ENCODE measurements at places on chromosomes 1 and 21.

DNA sequence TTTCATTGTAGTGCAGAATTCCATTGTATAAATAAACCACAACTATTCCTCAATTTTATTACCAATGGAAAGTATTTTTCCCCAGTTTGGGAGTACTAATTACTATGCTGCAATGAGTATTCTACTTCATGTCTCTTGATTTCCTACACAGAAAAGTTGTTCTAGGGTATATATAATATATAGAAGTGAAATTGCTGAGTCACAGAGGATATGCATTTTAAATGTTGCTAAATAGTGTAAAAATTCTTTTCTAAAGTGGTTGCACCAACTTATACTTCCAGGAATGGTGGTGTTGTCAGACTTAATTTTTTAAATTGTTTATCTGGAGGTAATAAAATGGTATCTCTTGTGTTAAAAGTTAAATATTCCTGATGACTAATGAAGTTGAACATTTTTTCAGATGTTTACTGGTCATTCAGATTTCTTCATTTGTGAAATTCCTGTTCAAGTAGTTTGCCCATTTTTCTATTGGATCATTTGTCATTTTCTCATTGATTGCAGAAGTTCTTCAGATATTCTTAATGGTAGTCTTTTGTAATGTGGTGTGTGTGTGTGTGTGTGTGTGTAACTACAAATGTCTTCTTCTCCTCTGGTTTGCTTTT is 19.1 kb upstream of the MYOG start:
- no peaks in the 10 kb centered on the region for H3K36me3 ChIP-seq
- H3K27me3 ChIP-seq = no peaks in the 10 kb centered on the region
- H3K4me3 ChIP-seq = no peak overlapping the region
- DNase-seq = no peak
- H3K4me1 ChIP-seq = no peaks in the 10 kb centered on the region
- no peak overlapping the region for H3K27ac ChIP-seq

- H3K27me3 ChIP-seq = no peaks in the 10 kb centered on the region
- no peak overlapping the region for H3K4me3 ChIP-seq
- no peak overlapping the region for H3K27ac ChIP-seq
Measured at GRCh38 chr1:117579221-117579906, 26.5 kb upstream of the TENT5C start.

DNA sequence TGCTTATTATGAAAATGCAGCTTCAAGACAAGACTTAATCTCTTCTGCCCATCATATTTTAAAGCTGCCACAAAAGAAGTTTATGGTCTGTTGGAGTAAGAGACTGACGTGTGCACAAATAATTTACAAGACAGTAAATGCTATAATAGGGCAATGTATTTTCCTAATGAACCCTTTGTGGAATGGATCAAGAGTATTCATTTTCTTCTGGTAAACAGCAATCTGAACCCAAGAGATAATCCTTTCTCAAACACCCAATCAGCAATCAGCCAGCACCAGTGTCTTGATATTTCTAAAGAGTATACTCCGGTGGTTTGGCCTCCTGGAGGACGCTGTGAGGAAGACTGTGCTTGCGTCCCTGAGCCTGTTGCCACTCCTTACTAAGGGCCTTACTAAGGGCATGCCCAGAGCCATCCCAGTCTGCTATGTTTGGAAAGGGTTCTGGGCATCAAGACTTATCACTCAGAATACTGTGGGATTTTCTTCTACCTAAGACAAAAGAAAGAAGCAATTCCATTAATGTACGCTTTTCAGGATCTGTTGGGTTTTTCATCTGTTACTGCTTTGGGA is 48.8 kb upstream of the LRRC8D start:
- H3K27ac ChIP-seq = no peak overlapping the region
- H3K27me3 ChIP-seq = no peaks in the 10 kb centered on the region
- H3K4me1 ChIP-seq = no peaks in the 10 kb centered on the region
- no peak overlapping the region for H3K4me3 ChIP-seq
- H3K36me3 ChIP-seq = no peaks in the 10 kb centered on the region

DNA sequence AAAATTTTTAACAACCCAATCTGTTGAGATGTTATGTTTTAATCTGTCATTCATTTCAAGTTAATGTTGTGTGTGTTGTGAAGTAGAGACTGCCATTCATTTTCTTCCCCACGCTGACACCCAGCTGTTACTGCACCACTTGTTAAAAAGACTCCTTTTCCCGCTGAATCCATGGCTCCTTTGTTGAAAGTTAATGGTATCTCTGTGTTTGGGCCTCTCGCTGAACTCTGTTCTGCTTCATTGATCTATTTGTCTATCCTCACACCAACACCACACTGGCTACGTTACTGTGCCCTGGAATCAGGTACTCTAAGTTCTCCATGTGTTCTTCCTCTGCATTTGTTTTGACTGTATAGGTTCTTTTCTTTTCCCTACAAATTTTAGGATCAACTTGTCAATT is 58.2 kb downstream of the PDE9A start:
- H3K27me3 ChIP-seq = no peaks in the 10 kb centered on the region
- no peak for DNase-seq
- H3K36me3 ChIP-seq = no peaks in the 10 kb centered on the region
- no peaks in the 10 kb centered on the region for H3K4me1 ChIP-seq
- no peak overlapping the region for H3K4me3 ChIP-seq
- no peak overlapping the region for H3K27ac ChIP-seq

GRCh38 chr1:33177996-33178540 is 3.8 kb downstream of the TRIM62 start:
- no peak overlapping the region for H3K4me3 ChIP-seq
- H3K4me1 ChIP-seq = peaks cover 22% of the 10 kb centered on the region
- DNase-seq = no peak
- H3K27ac ChIP-seq = no peak overlapping the region

- H3K4me3 ChIP-seq = no peak overlapping the region
- no peaks in the 10 kb centered on the region for H3K4me1 ChIP-seq
- DNase-seq = no peak
- no peaks in the 10 kb centered on the region for H3K27me3 ChIP-seq
- no peak overlapping the region for H3K27ac ChIP-seq
Measured at GRCh38 chr1:237834461-237834860, 56.3 kb downstream of the ZP4 start.

DNA sequence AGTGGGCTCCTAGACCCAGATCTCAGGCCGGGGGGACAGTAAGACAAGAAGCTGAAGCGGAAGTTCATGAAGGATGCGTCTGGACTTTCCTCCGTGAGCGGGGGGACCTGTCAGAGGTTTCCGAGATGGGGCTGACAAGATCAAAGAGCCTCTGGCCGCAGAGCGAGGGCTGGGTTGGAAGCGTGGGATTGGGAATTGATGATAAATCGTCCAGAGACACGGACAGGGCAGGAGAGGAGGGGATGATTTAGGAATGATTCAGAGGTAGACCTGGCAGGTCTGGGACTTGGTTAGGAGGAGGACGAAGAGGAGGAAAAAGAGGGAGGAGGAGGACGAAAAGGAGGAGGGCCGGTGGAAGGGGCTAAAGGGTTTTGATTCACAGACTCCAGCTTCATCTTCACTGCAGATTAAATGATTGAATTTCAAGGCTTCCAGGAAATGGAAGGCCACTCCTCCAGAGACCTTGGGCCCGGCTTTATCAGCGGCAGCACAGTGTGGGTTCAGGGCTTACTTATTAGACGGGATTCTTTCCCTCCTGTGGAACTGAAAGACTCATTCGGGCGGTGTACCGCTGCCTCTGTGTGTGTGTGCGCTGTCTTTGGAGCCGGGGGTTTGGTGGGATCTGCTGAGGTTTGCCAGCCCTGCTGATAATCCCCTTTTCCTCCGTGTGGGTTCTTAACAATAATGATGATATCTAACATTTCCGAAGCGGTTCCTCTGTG is 85.7 kb upstream of the SLC45A1 start:
- no peak overlapping the region for H3K4me3 ChIP-seq
- H3K36me3 ChIP-seq = no peaks in the 10 kb centered on the region
- H3K27me3 ChIP-seq = no peaks in the 10 kb centered on the region
- H3K4me1 ChIP-seq = no peaks in the 10 kb centered on the region
- DNase-seq = no peak
- no peak overlapping the region for H3K27ac ChIP-seq

GRCh38 chr1:70358921-70359564 is 4.5 kb upstream of the ANKRD13C start:
- no peak overlapping the region for H3K27ac ChIP-seq
- H3K36me3 ChIP-seq = no peaks in the 10 kb centered on the region

DNA sequence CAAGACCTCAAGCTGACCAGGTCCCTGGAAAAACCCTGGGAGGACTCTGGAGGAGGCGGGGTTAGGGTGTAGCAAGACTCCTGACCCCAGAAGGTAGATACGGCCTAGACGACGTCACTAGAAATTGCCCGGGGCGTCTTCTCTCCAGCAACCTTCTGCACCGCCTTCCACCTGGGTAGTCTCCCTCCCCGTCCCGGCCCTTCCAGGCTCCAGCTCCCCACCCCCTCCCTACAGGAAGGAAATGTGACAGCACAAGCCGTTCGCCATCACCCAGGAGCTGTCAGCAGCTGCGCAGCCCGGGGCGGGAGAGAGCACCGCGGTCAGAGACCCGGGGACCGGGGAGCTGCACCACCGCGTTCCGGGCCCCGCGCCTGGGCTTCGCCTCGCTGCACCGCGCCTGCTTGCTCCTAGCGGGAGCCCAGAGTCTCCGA is 20.0 kb downstream of the SERTAD4 start:
- H3K4me1 ChIP-seq = peaks cover 29% of the 10 kb centered on the region
- no peaks in the 10 kb centered on the region for H3K36me3 ChIP-seq

DNA sequence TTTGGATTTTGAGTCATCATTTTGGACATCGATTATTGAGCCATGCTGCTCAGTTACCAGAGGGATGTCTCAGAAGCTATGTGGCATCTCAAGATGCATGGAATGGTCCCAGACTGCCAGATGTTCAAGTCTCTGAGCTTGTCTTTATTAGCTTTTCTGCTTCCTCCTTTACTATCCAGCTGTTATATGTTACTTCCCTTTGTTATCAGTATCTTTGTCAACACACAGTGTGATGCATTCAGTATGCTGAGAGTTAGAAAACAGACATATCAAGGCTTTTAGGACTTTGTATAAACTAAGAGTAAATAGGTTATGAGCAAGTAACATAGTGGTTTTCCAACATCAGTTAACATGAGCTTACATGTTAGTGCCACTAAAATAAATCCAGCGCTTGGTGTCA is 474.5 kb downstream of the DSCAM start:
- no peaks in the 10 kb centered on the region for H3K36me3 ChIP-seq
- DNase-seq = no peak
- H3K4me3 ChIP-seq = no peak overlapping the region
- no peaks in the 10 kb centered on the region for H3K4me1 ChIP-seq
- H3K27me3 ChIP-seq = no peaks in the 10 kb centered on the region
- no peak overlapping the region for H3K27ac ChIP-seq

GRCh38 chr1:67162954-67163353 is 3.3 kb upstream of the IL23R start:
- no peak overlapping the region for H3K4me3 ChIP-seq
- DNase-seq = no peak
- no peaks in the 10 kb centered on the region for H3K36me3 ChIP-seq
- no peaks in the 10 kb centered on the region for H3K4me1 ChIP-seq
- no peak overlapping the region for H3K27ac ChIP-seq

GRCh38 chr1:61227857-61228550 is 145.6 kb downstream of the NFIA start:
- H3K4me3 ChIP-seq = no peak overlapping the region
- H3K27me3 ChIP-seq = no peaks in the 10 kb centered on the region
- no peak overlapping the region for H3K27ac ChIP-seq
- no peaks in the 10 kb centered on the region for H3K4me1 ChIP-seq
- no peaks in the 10 kb centered on the region for H3K36me3 ChIP-seq

GRCh38 chr1:238558156-238558555 is 667.4 kb upstream of the ZP4 start:
- no peak overlapping the region for H3K27ac ChIP-seq
- DNase-seq = no peak
- no peaks in the 10 kb centered on the region for H3K27me3 ChIP-seq
- H3K36me3 ChIP-seq = no peaks in the 10 kb centered on the region
- no peak overlapping the region for H3K4me3 ChIP-seq
- H3K4me1 ChIP-seq = no peaks in the 10 kb centered on the region
